Esophagus squamous epithelium (tissue), 5 donors: ENCODE measurements at places on chromosomes 4 and X. TPM values are rescaled to one million over a fixed set of nuclear protein-coding genes. Genes with fewer than 3 reads are reported as not detected.

Gene SCML2
- total RNA-seq, result 1.4 TPM

- no peaks in the 10 kb centered on the region for H3K4me1 ChIP-seq
- no peaks in the 10 kb centered on the region for H3K36me3 ChIP-seq
- H3K27ac ChIP-seq, result no peak overlapping the region
- no peaks in the 10 kb centered on the region for H3K27me3 ChIP-seq
- no peak for DNase-seq
- H3K4me3 ChIP-seq, result no peak overlapping the region
These were observed 37.4 kb downstream of the ETNPPL start for GRCh38 chr4:108725457-108725856.

DNA sequence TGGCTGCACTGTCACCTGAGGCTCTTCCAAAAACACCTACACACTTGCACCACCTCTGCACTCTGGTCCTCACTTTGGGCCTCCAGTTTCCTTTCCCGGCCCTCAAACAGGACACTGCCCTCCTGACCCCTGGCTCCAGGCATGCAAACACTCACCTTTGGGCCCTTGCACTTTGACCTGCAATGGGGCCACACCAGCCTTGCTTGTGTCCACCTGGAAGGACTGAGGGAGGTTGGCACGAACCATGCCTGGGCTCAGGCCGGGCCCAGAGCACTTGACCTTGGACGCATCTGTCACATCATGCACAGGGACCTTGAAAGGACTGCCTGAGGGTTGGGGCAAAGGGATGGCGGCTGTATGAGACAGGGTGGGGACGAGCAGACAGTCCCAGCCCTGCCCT, 15.6 kb downstream of the FLNA start:
- no peaks in the 10 kb centered on the region for H3K27me3 ChIP-seq
- peaks cover 28% of the 10 kb centered on the region for H3K36me3 ChIP-seq
- no peak overlapping the region for H3K27ac ChIP-seq
- H3K4me1 ChIP-seq, result no peaks in the 10 kb centered on the region

DNA sequence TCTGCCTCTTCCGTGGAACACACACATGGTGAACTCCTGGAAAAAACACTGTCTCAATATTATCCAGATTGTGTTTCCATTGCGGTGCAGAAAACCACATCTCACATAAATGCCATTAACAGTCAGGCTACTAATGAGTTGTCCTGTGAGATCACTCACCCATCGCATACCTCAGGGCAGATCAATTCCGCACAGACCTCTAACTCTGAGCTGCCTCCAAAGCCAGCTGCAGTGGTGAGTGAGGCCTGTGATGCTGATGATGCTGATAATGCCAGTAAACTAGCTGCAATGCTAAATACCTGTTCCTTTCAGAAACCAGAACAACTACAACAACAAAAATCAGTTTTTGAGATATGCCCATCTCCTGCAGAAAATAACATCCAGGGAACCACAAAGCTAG, 87.9 kb downstream of the TET2 start:
- peaks cover 10% of the 10 kb centered on the region for H3K4me1 ChIP-seq
- no peak overlapping the region for H3K27ac ChIP-seq
- no peak overlapping the region for H3K4me3 ChIP-seq
- H3K36me3 ChIP-seq, result no peaks in the 10 kb centered on the region
- DNase-seq, result no peak
- H3K27me3 ChIP-seq, result no peaks in the 10 kb centered on the region

- H3K36me3 ChIP-seq, result no peaks in the 10 kb centered on the region
- no peaks in the 10 kb centered on the region for H3K27me3 ChIP-seq
- H3K4me3 ChIP-seq, result no peak overlapping the region
- no peak for DNase-seq
- H3K4me1 ChIP-seq, result no peaks in the 10 kb centered on the region
- no peak overlapping the region for H3K27ac ChIP-seq
These were observed 361.8 kb downstream of the FAT4 start for GRCh38 chr4:125676583-125676982.
